ENCODE measurements at places on chromosomes 4 and X. TPM values are rescaled to one million over a fixed set of nuclear protein-coding genes. Genes with fewer than 3 reads are reported as not detected.

The TMEM35A gene
- total RNA-seq: not detected

The STBD1 gene
- 5.6 TPM for total RNA-seq

- DNase-seq: no peak
These were observed 198.8 kb downstream of the CBR4 start for GRCh38 chr4:168811207-168811606.

- DNase-seq: no peak
These were observed 32.2 kb upstream of the TXLNG start for GRCh38 chrX:16754019-16754418.

- no peak for DNase-seq
These were observed 47.3 kb downstream of the JAKMIP1 start for GRCh38 chr4:6152869-6153705.

The KIAA1210 gene
- total RNA-seq: not detected

DNA sequence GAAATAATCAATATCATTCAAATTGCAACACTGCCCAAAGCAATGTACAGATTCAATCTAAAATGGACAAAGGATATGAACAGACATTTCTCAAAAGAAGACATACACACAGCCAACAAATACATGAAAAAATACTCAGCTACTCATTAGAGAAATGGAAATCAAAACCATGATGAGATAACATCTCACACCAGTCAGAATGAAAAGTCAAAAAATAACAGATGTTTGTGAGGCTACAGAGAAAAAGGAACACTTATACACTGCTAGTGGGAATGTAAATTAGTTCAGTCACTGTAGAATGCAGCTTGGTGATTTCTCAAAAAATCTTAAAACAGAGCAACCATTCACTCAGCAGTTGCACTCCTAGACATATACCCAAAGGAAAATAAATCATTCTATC is 205.2 kb downstream of the DKK2 start:
- no peak for DNase-seq

The TMEM255A gene
- total RNA-seq: not detected

DNA sequence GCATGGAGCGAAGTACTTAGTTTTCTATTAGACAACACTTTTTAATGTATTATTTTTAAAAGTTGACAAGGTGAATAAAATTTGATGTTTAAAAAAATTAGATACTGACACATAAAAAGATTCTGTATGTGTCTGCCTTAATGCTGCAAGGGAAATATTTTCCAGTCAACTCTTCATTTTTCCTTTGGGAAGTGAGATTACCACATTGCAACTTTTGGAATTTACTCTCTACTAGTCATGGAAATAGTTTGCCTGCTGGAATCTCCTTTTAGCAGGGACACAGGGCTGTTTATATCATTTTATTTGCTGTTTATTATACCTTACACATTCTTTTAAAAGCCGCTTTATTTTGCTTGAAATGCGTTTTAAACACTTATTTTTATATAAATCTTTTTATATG is 135.1 kb downstream of the MID1 start:
- DNase-seq: no peak

DNA sequence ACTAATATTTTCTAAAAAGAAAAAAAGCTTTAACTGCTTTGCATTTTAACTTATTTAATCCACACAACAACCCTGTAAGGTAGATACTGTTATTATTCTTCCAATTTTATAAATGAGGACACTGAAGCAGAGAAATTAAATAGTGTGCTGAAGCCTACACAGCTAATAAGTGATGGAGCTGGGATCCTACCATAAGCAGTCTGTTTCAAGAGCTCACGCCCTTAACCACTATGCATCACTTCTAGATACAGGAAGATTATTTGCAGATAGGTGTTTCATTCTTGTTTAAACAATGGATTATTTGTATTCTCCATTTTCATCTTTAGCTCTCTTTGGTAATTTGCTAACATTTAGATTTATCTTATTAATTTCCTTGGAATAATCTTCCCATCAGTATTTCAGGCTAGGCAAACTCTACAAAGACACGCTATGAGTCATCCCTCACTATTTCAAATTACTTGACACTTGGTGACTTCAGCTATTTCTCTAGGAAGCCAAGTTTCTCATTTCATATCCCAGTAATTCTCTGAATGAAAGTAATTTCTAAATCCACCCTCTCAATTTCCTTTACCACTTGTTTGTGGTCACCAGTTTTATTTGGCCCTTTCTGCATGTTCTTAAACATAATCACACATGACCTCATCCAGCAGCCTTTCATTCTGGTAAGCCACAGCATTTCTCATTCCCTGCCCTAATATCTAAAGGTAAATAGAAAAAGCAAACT is 67.3 kb downstream of the ASB9 start:
- DNase-seq: no peak

GRCh38 chr4:76091052-76091451 is 16.5 kb downstream of the ART3 start:
- no peak for DNase-seq

DNA sequence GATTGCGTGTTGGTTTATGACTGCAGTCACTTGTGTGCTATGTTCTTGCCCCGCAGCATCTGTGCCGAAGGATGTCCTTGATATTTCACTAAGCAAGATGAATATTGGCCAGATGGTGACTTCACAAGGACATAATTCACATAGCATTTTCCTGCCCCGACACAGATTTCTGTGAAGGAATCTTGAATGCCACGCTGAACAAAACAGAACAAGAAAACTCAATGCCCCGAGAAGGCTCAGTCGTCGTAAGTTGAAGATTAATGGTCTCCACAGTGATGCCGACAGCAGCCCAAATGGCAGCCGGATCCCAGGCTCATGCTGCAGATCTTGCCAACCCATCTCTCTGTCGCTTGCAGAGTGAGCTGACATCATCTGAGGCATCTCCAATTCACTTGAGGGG is 145.9 kb downstream of the CPEB2 start:
- DNase-seq: no peak

The MSX1 gene
- total RNA-seq: 59.9 TPM

The EXOC1L gene
- not detected for total RNA-seq

- no peak for DNase-seq
These were observed 35.5 kb downstream of the SLIT2 start for GRCh38 chr4:20287246-20287645.

The AMTN gene
- not detected for total RNA-seq

GRCh38 chr4:164937576-164938270 is 39.7 kb downstream of the TRIM61 start:
- no peak for DNase-seq

DNA sequence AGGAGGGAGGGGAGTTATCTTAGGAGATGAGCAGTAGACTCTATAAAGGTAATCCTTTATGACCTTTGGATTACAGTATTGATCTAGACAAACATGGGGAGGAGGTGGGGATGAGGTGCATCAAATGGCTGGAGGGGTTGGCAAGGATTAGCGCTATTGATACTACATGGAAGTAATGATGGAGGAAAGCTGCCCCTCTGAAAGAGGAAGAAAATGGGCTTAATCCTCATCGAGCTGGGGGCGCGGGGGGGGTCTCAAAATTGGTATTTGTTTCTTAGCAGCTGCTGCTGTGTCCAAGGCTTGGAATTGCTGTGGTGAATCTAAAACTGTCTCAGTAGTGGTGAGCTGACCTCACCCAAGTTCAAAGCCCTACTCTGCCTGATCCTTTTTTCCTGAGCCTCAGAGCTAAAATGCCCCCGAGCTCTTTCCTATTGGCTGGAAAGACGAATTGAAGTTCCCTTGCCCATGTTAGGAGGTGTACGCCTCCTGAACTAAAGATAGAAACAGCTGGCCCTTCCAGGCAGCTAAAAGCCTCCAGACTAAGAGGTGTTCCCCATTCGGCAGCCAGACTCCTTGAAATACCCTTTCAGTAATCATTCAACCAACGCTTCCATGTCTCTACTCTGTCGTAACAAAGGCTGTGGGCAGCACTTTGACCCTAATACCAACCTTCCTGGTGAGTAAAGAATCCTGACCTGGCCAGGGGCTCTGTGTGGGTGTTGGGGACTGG is at the start of gene ITGB1BP2:
ITGB1BP2 (plus strand) TSS at position 556 of the 730 bp plus-strand sequence; CDS start at position 613, 57 bp downstream.
- no peak for DNase-seq

The TMA16 gene
- 52.7 TPM for total RNA-seq

The NUDT11 gene
- total RNA-seq: not detected

DNA sequence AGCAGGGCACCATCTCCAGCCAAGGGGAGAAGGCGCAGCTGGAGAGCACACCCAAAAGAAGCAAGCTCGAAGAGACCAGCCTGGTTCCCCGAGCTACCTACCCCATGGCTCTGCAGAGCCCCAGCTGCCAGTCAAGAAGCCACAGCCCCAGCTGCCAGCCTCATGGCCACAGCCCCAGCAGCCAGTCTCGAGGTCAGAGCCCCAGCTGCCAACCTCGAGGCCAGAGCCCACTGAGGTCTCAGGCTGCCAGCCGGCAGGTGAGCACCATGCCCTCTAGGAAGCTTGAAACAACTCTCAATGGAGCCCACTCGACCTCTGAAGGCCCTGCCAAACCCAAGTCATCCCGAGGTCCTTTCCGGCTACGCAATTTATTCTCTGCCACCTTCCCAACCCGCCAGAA is 27.0 kb upstream of the PRPS1 start:
- no peak for DNase-seq

GRCh38 chrX:87626996-87627395 is 109.4 kb downstream of the KLHL4 start:
- DNase-seq: no peak

DNA sequence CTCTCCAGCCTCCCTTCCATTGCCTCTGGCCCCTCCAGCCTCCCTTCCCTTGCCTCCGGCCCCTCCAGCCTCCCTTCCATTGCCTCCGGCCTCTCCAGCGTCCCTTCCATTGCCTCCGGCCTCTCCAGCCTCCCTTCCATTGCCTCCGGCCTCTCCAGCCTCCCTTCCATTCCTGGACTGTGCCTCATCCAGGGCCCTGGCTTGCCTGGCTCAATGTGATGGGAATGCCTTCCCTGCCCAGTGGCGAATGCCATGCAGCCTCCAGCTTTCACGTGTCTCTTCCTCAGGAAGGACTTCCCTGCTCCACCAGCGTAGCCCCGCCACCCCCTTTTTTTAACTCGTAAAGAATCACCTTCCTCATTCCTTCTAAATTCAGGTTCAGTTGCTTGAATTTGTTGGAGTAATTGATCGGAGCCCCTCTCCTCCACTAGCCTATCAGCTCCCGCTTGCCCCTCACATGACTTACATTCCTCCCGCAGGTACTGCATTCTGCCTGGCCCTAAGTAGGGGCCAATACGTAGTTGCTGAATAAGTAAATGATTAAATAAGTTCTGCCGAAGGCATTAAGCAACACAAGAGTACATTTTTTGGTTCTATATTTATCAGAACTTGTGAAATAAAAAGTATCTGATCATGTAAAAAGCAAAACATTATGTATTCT is 30.3 kb downstream of the SORBS2 start:
- no peak for DNase-seq

DNA sequence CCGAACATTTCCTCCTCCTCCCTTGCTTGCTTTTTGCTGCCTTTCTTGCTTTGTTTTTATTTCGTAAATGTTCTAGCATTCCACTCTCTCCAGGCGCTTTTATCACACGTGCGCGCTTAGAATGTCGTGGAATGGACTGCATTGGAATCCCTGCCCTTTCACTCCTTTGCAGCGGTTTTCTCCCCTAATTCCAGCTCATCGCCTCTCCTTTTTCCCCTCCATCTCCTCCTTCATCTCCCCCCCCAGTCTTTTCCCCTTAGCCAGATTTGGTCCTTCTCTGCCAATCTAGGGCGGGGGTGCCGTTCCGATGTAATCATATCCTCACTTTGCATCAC is 579 bp downstream of the OGT start:
- DNase-seq: no peak

The CXCL1 gene
- total RNA-seq: 2.5 TPM

DNA sequence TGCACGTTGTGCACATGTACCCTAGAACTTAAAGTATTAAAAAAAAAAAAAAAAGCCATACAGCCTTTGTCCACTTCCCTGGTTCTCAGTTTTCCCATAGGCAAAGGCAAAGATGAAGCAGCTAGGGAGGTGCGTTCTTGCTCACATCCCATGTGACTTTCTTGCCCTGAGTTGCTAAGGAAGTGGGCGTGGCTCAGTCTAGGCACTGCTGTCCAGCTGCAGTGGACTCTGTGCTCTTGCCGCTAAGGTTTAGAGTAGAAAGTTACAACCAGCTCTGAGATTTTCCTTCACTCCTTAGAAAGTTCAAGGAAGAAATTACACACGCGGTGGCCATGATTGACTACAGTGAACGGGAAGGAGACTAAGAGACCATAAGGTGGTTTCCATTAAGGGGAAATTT is 144.7 kb downstream of the NAA11 start:
- DNase-seq: no peak

- no peak for DNase-seq
These were observed 15.5 kb downstream of the UBA6 start for GRCh38 chr4:67685532-67685859.

The TAF9B gene
- 16.2 TPM for total RNA-seq

- DNase-seq: no peak
These were observed 154.5 kb downstream of the GRXCR1 start for GRCh38 chr4:43047058-43047457.

DNA sequence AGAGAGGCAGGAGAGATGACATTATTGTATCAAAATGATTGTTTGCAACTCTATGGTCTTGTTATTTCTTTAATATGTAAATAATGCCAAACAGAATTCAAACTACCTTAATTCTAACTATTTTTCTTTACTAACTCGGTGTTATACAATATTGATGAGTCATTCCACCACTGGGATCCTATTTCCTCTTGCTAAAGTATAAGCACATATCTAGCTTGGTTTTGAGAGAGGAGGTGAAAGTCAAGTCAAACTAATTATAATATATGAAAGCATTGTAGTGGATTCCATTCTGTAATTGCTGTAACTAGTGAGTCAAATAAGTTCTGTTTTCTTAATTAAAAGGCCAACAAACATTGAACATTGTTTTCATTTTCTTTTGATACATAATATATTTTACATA is 837.6 kb downstream of the PDHA2 start:
- no peak for DNase-seq

DNA sequence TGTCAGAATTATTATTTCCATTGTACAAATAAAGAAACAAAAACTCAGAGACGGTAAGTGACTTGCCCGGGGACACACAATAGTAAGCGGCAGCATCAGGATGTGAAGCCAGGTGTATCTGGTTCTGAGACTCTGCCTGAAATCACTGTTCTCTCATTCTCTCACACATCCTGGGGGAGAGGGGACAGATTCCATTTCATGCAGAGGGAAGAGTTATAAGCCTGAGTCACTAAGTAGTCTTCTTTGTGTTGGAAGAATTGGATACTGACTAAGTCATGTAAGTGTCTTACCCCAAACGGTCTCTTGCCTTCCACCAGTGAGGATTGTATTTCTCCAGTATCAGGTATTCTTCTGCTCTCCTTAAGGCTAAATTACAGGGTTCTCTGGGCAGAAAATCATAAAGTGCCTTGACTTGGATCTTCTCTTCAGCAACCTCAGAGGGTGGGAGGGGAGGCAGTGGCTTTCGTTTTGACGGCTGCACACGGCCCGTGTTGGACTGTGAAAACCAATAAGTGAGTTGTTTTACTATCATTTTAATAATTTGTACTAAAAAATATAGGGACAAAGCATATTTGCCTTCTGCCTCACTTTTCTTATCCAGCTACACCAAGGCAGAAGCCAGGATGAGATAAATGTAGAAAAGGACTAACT is 21.9 kb downstream of the TXK start:
- no peak for DNase-seq

The FDCSP gene
- total RNA-seq: not detected

GRCh38 chr4:37584071-37584470 is 102.1 kb downstream of the RELL1 start:
- no peak for DNase-seq

The MAGEE2 gene
- total RNA-seq: not detected
